GM13976 (cell line): ENCODE measurements at places on chromosomes 12 and 14.
A peak's percentile ranks its signal among the peaks of the same experiment; 100 is the strongest.

DNA sequence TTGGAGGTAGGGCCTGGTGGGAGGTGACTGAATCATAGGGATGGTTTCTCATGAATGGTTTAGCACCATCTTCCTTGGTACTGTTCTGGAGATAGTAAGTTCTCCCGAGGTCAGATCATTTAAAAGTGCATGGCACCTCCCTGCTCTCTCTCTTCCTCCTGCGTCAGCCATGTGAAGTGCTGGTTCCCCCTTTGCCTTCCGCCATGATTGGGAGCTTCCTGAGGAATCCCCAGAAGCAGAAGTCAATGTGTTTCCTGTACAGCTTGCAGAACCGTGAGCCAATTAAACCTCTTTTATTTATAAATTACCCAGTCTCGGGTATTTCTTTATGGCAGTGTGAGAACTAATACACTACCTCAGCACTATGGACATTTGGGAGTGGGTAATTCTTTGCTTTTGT, 4.8 kb upstream of the LGMN start:
- no peak for DNase-seq

DNA sequence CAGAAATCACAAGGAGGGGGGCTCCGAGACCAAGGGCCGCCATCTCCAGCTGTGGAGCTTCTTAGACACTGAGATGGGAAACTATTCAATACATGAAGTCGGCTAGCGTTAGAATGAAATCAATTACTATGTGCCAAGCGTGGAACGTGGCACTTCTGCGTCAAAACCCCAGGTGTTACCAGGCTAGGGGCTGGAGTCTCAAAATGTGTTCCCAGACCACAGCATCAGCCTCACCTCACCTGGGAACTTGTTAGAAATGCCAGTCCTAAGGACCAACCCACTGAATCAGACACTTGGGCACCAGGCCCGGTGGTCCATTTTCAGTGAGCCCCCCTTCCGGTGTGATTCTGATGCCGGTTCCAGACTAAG, 5.0 kb upstream of the SETD1B start:
- DNase-seq, result no peak

DNA sequence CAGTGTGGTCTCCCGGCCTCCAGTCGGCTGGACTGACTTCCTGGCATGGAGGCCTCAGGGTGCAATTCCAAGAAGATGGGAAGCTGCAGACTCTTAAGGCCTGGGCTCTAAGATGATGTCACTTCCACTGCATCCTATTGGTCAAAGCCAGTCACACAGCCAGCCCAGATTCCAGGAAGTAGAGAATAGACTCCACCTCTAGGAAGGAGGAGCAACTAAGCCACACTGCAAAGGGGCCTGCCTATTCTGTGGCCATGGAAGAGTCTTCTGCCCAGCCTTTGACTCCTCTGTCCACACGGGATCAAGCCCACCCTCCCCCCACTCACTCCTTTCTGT, 103.9 kb upstream of the RFLNA start:
- DNase-seq, result no peak

DNA sequence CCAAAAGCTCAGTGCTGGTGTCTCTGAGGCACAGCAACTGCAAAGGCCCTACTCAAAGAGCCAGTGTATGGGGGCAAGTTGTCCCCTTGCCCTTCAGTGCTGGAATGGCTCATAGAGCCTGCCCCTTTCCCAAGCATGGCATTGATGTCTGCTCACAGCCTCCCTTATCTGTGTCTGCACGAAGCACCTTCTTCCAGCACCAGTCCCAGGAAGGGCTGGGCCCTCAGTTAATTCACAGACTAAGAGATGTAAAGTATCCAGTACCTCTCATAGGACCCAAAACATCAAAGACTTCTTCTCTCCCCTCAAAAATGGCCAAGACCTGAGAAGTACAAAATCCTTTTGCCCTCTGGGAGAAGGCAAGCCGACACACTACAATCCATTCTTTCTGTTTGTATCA, 1.6 kb upstream of the CMAS start:
- DNase-seq, result no peak

DNA sequence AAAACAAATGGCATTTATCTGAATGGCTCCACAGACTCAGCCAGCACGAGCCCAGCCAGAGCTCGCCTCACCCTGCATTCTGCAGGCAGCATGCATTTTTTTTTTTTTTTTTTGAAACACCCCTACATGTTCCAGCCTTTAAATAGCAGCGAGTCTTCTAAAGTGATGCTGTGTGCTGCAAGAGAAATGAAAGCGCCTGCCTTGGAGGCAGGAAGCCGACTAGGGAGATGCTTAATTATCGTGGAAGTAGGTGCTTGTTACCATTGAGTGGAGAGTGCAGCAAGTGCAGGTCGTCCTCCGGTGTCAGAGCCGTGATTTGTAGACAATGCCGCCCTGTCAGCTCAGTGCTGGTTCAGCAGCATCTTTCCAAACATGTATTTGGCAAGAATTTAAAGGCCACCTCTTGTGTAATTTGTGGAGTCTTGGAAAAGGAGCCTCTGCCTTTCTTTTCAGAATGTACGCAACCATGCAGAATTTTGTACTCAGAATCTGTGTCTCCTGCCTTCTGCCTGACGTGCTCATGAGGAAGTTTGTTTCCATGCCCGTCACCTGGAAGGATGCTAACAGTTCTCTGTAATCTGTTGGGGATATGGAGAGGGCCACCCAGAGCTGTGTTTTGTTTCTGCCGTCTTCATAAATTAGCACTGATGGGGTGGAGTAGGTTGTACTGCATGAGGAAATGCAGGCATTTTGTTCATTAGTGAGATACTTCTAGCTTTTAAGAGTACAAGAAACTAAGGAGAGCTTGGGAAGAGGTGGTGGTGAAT, 345.9 kb upstream of the RGS6 start:
- DNase-seq, result no peak

GRCh38 chr12:120363274-120363855, 5.6 kb downstream of the MSI1 start:
- no peak for DNase-seq

DNA sequence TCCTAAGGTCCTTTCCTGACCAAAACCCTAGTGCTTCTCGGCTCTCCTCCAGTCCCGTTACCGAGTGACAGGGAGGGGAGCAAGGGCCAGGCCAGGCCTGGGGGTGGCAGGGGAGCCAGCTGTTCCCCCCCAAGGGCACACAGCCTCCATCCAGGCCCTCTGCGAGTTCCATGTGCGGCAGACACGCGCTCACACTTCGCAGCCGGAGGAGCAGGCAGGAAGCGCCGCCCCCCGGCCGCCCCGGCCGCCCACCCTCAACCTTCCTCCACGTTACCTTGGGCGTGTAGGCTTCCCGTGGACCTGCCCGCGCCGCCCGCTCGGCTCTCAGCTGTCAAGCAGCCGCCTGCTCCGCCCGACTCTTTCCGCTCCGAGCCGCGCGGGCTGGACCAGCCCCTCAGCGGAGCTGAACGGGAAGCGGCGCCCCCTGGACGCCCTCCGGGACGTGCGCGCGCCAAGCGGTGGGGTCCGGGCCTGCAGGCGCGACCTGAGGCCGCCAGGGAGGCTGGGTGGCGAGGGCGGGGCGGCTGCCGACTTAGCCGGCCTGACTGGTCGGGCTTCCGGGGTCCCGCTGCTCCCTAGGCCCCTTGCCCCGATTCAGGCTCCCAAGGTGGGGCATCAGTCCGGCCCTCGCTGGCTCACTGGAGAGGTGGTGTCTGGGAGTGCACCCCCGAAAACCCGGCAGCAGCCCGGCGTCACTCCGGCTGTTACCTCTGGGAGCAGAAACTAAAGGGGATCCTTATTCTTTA, at the start of gene CRACR2A:
CRACR2A (minus strand) TSS at position 369 of the 746 bp plus-strand sequence. CDS start 56,110 bp downstream, outside the sequence.
- DNase-seq, result peak; percentile 93

GRCh38 chr14:83909507-83909906, 1620.4 kb upstream of the FLRT2 start:
- no peak for DNase-seq

GRCh38 chr12:96489392-96490056, at the start of gene CFAP54:
TSS of gene CFAP54 (plus strand) at chr12:96489577. CDS start at chr12:96489610, 33 bp downstream.
- peak; percentile 93 for DNase-seq

- no peak for DNase-seq
Observed at GRCh38 chr12:82357845-82358199, 365 bp downstream of the CCDC59 start.

DNA sequence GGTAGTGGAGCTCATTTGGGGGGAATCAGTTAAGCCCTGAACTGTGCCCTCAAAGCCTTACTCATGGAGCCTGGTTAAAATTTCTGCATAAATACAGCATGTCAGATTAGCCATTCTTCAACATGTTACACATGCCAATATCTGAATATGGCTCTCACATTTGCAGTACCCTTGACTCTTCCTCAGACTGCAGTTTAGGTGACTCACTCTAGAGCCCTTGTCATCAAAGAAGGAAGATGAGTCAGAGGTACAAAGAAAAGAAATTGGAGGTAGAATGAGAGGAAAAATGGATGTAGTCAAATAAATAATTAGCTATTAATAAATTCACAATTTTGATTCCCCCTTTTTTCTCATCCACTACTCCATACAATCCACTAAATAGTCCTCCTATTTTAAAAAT, 23.6 kb upstream of the OR4K2 start:
- DNase-seq, result no peak

GRCh38 chr12:120822832-120823503, 81.2 kb downstream of the SPPL3 start:
- no peak for DNase-seq

GRCh38 chr14:73833530-73834260, 17.9 kb upstream of the PTGR2 start:
- DNase-seq, result no peak

- no peak for DNase-seq
Observed at GRCh38 chr14:76086636-76087035, 65.1 kb upstream of the GPATCH2L start.

DNA sequence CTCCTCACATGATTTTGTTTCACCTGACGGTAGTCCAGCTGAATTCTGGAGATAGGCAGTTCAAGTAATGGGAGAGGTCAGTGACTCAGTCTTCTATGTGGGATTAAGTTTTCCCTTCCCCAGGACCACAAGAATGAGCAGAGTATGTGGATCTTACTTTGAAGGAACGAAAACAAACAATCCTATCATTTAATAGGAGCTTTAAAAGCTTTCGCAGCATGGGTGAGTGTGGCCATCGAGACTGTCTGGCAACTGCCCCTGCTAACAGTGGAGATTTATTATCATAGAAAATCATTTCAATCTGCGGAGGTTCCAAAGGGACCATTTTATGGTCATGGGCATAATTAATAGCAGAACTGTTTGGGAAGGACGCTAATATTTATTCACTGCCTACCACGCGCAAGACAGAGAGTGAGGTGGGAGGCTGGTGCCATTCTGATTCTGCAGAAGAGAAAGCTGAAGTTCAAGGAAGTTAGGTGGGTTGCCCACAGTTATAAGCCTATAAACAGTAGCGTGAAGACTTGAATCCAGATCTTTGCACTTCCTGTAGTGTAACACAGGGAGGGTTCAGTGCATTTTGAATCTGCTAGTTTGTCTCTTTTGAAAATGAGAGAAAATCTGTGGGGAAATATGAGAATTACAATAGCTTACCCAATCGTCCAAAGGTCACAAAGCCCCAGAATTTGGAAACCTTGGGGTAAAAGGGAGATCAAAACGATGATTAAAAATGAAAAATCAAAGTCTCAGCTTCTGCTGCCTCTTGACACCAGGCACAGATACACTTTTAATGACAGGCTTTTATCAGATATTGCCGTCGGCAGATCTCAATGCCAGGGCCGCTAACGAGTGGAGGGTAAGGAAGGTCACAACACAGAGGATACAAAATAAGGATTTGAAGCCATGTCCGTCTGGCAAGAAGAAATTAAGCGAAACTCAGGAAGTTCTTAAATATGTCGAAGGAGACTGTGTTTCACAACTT, 209.6 kb downstream of the CRADD start:
- no peak for DNase-seq

- DNase-seq, result peak; percentile 85
Observed at GRCh38 chr12:130761537-130762318, 45.6 kb upstream of the RIMBP2 start.

GRCh38 chr12:32217354-32218310, 111.0 kb downstream of the BICD1 start:
- no peak for DNase-seq

GRCh38 chr12:27905285-27906126, 67.0 kb downstream of the PTHLH start:
- no peak for DNase-seq

- no peak for DNase-seq
Observed at GRCh38 chr14:100649173-100649519, 61.9 kb upstream of the BEGAIN start.

DNA sequence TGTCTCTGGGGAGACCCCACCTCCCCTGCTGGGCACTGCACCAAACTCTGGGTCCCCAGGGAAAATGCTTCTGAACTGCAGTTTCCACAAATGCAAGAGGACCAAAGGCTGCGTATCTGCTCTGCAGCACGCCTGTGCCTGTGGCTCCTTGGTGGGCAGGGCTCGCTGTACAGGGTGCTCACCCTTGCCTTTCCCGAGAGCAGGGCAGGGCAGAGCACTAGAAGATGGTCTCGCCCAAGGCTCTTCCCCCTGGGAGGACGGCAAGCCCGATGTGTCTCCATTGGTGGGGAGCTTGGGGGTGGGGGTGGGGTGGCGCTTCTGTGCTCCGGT, 175.3 kb upstream of the RTL1 start:
- no peak for DNase-seq

DNA sequence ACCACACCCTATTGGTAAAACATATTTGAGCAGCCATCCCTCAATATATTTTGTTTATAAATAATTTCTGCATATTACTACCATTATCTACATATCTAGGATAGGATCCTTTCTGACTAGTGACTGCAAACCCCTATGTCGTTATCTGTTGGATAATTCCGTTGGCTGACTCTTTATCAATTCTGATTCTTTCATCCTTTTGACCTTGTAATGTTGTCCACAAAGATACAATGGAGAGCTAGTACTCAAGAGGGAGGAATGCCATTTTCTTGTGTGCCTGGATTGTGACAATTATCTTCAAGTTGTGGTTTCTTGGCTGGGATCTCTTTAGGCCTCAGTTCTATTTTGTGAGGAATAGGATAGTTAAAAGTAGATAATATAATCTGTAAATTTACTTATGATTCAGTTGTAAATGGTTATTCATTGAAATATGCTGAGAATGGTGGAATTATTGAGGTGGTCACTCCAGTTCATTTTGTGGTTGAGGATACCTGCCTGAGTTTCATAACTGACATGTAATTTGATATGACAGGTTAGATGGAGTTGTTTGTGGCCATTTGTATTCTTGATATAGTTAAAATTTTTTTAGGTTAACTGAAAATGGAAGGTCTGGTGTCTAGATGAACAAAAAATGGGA, 10.1 kb downstream of the CHST11 start:
- no peak for DNase-seq

DNA sequence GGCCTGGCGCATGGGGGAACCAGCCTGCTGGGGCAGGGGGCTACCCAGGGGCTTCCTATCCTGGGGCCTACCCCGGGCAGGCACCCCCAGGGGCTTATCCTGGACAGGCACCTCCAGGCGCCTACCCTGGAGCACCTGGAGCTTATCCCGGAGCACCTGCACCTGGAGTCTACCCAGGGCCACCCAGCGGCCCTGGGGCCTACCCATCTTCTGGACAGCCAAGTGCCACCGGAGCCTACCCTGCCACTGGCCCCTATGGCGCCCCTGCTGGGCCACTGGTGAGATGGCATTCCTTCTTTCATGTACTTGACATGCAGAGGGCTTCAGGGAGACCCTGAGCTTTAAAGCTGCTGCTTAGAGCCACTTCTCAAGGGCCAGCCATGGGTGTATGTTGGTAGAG, 9.0 kb downstream of the LGALS3 start:
- no peak for DNase-seq

- DNase-seq, result no peak
Observed at GRCh38 chr12:68750506-68750905, 4.5 kb downstream of the SLC35E3 start.

- no peak for DNase-seq
Observed at GRCh38 chr12:26704684-26705460, 128.1 kb downstream of the ITPR2 start.
